ENCODE measurements at places on chromosomes 7 and 10.

DNA sequence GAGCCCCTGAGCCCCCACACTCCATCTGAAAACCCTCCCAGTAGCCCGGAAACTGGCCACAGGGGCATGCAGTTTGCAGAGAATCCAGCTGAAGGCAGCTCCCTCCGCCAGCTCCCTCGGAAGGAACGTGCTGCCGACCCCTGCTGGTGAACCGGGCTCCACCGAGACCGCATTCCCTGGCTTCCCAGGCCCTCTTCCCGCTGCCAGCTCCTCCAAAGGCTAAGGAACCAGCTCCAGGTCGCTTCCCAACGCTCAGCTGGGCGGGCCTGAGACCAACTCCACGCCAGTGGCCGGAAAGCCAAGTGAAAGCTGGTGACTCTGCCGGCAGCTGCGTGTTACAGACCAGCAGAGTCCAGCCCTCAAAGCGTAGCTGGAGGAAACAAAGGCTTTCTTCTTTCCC lies 35.8 kb downstream of the GPER1 start:
- no peak for DNase-seq

- no peak for DNase-seq
These were observed 184.4 kb downstream of the MDFIC start for GRCh38 chr7:115106316-115106715.

GRCh38 chr7:18893156-18893555 lies 224.3 kb downstream of the TWIST1 start:
- DNase-seq = no peak

DNA sequence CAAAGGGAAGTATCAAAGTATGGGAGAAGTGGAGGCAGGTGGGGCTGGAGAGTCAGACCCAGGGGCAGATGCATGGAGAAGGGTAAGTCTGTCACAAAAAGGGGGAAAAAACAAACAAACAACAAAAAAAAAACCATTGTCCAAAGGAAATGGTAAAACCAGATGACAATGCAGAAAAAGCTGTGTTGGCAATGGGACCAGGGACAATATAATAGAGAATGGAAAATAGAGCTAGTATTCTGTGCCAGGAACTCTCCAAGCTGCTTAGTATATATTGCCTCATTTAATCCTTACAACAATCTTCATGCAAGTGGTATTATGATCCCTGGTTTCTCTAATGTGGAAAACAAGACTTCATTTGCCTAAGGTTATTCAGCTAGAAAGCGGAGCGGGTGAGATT lies 13.1 kb upstream of the KDM7A start:
- DNase-seq = no peak

DNA sequence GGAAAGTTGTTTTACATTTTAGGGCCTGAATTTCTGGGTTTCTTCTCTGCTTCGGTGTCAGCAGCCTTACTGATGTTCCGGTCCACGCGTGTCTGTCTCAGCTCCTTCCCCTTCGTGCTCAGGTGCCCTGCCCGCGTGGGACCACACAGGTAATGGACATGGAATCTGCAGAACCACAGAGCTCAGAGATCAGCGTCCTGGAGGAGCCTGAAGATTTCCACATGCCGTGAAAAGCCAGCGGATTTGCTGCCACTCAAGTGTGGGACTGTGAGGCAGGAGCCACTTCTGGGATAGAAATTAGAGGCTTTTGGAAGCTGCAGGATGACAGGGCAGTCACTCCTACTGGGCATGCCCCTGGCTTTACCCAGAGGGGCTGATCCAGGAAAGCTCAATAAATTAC lies 666.1 kb upstream of the FOXK1 start:
- no peak for DNase-seq

DNA sequence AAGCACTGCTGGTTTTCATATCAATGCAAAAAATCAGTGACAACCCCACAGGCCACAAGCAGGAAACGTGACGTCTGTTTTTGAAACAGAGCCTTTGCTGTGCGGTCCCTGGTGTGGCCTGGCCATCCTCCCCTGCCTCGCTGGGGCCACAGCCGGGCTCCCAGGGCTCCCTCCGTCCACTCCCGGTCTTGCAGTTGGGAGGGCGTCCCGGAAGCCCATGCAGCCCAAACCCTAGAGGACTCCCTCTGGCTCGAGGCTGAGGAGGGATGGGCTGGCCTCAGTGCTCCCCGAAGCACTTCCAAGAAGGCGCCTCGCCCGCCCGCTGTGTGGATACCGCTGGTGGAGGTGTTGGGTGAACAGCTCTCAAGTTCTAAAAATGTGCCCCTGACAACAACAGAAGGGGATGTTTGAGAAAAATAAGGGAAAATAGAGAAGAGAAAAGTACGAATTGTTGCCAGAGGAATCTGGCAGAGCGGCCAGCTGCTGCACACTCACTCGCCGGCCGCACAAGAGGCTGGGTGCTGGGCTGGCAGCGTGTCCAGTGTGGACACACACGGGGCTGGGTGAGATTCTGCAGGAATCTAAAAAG lies 73.5 kb downstream of the ZRANB1 start:
- no peak for DNase-seq

- no peak for DNase-seq
These were observed 5.3 kb downstream of the ZNF488 start for GRCh38 chr10:47378606-47379444.

GRCh38 chr10:17213646-17214349 lies 12.3 kb upstream of the TRDMT1 start:
- DNase-seq = no peak

DNA sequence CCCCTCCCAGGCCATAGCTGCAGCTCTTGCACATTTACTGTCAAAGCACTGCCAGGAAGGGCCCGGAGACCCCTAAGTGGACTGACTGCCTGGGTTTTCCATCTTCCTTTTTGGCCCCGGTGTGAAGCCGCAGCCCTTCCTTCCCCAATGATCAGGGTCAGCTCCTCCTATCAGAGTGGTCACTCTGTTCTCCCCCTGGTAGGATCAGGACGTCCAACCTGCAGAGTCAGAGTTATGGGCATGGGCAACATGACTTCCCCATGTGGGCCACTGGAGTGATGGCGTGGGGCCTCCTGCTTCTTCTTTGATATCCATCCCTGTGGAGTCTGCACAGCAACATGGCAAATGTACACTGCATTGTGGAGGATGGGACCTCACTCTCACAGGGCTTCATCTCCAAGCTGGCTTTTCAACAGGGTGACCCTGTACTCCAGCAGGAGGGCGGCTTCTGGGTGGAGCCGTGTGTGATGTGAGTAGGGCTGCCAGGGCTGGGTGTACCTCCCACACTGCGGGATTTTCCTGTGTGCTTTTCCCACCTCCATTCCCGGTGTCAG lies 6.4 kb upstream of the RAMP3 start:
- DNase-seq = no peak

- DNase-seq = no peak
These were observed 5.3 kb downstream of the POLR2J start for GRCh38 chr7:102473271-102473991.

GRCh38 chr7:114865564-114865963 lies 56.3 kb upstream of the MDFIC start:
- peak; percentile 31 for DNase-seq

DNA sequence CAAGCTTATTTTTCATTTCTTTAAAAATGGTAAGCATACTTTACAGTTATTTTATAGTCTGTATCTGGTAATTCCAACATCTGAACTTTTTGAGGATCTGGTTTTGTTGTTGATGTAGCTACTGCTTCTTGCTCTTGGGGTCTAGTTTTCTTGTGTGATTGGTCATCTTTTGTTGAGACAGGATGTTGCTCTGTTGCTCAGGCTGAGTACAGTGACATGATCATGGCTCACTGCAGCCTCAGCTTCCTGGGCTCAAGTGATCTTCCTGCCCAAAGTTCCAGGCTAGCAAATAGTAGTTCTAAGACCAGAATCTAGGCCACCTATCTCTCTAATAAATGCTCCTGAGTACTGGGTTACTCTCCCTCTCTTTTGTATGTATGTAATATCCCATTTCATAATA lies 75.7 kb downstream of the NRCAM start:
- DNase-seq = no peak

DNA sequence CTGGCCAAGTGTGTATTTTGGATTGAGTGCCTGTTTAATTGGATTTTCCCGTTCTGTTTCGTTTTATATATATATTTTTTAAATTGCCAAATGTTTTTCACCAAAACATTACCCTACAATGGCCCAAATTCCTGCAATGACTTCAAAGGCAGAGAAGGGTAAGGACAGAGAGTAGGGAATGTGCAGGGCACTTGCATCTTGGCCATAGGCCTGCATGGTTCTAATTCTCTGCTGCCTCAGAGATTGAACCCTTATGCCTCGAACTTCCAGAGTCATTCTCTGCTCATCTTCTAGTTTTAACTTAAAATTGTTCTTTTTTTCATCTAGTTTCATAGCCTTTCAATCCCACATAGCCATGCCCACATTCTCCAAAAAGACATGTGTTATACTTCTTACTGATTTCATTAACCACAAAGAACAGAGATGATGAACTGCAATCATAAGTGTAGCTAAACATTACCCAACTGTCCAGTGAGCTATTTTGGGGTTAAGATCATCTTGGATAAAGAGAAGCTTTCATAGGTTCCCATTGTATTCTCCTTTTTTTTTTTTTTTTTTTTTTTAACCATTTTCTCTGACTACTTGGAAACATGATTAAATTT lies 177.6 kb downstream of the PLXDC2 start:
- DNase-seq = no peak

DNA sequence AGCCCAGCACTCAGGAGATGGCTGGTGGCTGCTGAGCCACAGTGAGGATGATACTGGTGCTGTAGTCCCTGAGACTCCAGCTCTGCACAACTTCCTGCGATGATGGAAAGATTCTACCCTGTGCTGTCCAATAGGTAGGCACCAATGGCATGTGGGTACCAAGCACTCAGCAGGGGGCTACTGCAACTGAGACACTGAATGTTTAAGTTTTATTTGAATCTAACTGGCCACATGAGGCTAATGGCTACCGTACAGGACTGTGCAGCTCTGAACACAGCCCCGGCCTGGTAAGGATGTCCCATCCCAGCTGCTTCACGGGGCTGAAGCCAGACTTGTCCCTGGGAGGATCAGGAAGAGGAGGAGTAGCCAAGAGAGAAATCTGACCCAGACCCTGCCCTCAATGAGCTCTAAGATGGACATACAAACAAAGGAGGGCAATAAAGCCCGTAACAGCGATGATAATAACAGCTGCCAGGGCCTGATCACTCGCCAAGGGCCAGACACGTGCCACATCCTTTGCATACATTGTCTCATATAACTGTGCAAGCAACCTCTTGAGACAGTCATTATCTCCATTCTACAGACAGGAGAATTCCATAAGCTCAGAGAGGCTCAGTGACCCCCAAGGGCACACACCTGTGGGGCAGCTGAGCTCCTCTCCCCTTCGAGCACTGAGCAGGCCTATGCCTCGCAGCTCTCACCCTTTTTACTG lies 3.8 kb downstream of the GPRIN2 start:
- no peak for DNase-seq
